ENCODE measurements at places on chromosomes 12 and 14.

GRCh38 chr14:68632054-68632895 is 160.6 kb downstream of the ZFP36L1 start:
- DNase-seq = no peak

GRCh38 chr12:88802096-88802706 is 221.9 kb upstream of the KITLG start:
- DNase-seq = no peak

- DNase-seq = no peak
Measured at GRCh38 chr12:100845095-100845494, 50.5 kb downstream of the ANO4 start.

- DNase-seq = no peak
Measured at GRCh38 chr12:122060081-122060501, 18.5 kb upstream of the MLXIP start.

- DNase-seq = no peak
Measured at GRCh38 chr12:111691262-111691661, 5.4 kb downstream of the ACAD10 start.
